ENCODE measurements at places on chromosomes 6 and 20. TPM values are rescaled to one million over a fixed set of nuclear protein-coding genes. Genes with fewer than 3 reads are reported as not detected.

DNA sequence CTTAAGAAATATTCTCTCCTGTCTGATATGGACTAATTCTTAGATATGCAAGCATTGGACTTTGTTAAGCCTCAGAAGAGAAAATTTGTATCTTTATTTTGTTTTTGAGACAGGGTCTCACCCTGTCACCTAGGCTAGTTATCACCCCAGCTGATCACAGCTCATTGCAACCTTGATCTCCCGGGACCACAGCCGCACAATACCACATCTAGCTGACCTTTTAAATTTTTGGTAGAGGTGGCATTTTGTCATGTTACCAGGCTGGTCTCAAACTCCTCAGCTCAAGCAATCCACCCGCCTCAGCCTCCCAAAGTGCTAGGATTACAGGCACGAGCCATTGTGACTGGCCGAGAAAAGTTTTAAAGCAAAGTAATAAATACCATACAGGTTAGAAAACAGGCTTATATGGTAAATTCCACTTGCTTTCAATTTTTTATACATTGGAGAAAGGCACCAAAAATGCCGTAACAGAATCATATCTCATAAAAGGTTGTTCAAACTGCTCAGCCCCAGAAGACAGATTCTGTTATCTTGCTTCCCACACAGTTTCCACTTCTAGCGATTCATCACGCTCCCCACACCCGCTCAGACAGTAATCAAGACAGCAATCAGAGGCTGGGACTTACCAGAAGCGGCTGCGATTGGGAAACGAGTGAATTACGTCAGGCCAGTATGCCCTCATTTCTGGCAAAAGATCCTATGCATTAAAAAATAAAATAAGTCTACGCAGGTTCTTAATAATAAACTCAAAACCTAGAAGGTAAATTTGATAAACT is 13.8 kb downstream of the RNASET2 start:
- no peak for DNase-seq

DNA sequence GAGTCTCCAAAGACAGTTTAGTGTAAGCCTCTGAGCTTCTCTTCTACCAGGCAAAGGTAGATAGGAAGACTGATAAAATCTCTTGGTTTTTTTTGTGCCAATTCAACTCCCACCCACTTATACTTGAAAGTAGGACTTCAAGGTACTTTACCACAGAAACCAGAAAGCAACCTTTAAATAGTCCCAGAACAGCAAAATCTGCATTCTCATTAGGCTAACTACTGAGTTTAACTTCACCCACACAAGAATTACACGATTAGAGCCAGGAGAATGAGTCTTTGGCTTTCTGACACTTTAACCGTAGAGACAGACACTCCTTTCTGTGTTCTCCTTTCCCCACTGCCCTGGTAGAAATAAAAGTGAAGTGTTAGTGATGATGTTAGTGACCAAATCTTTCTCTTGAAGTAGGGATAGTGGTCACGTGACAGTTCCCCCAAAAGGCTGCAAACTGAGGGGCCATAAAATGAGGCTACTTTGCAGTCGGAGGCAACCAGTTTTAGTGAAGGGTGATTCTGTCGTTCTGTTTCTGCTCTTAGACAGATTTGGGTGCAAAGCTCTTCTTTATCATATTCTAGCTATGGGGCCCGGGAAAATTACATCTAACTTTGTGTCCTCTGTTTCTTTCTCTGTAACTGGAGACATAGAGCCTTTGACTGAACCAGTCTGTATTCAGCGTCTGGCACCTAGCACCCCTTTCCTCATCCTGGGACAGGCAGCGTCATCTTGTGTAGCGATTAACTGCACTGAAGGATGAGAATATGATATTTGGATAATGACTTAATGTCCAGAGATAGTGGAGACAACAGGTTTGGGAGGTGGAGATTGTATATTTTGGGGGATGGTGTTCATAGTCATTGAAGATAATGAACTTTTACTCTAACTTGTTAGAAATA is 206.4 kb upstream of the CITED2 start:
- no peak for DNase-seq

Gene TFEB
- 5.0 TPM for total RNA-seq

GRCh38 chr6:165686596-165687365 is 23.7 kb upstream of the PDE10A start:
- no peak for DNase-seq

Gene CDH26
- 0.22 TPM for total RNA-seq

DNA sequence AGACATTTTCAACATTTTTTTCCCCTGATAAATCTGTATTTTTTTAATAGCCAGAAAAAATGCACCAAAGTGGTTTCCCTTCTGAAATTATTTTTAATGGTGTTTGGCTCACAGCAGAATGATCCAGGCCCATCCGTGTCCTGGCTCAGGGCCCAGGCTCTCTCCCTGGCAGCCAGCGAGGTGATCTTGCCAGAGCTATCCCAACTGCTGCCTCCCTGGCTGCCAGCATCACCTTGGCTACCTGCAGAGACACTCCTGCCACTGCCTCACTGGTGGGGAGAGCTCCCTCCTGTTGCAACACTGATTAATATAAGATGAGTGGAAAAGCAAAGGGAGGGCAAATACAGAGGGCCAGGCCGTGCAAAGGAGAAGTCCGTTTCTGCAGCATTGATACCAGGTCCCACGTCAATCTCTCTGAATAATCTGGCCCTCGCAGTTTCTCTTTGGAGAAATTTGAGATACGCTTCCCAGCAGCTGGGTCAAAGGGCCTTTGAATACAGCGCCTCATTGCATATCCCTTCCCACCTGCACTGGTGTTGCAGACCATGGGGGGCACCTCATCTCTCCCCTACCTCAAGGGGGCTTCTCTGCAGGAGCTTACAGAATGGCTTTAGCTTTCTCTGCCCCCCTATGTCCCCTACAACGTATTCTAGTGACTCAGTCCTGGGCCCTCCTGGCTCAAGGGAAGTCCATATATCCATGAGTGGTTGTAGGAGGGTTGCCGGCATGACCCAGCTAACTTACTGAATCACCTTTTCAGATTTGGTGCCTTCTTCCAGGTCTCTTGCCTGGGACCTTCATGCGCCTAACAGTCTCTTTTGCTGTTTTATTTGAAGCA is 12.8 kb upstream of the DSTN start:
- peak; percentile 48 for DNase-seq

Gene SLC52A3
- total RNA-seq: under 0.01 TPM

DNA sequence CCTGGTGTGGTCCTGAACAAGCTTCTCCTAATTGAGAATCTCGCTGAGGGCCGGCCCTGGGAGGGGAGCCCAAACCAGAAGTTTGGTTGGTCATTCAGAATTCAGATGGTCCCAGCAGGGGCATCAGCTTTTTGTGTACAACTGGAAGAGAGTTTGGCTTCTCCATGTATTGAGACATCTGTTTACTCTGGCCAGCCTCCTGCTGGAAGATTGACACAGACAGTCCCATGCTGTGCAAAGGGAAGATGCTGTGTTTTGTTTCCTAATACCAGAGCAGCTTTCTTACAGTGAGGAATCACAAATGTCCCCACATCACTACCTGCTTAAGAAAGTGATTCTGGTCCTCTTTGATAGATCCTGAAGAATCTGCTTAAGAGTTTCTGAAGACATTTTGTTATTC is 97.8 kb downstream of the PLEKHG1 start:
- no peak for DNase-seq

DNA sequence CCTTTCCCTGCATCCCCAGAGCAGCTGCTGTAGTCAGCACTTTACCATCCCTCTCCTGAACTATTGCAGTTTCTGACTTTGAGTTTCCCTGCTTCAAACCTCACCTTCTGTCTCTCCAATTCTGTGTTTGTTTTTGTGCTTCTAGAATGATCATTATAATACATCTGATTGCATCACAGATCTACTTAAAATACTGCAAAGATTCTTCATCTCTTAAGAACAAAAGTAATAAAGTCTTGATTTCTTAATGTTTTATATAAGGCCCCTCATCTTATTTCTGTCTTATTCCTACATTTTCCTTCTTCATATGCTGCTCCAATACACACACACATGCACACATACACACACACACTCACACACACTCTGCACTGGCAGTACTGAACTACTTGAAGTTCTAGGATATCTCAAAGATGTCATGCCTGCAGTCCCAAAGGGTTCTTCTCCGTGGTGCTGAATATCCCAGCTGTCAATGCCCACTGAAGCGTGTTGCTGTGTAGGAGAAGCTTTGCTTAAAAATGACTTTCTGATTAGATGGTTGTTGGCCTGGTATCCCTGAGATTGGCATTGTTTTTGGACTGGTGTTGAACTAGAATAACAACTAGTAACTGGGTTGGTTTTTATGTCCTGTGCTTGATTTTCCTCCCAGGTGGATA is 97.2 kb downstream of the MAP3K4 start:
- DNase-seq: peak; percentile 23

Gene BPIFA1
- not detected for total RNA-seq

Gene DYNLT2
- 0.22 TPM for total RNA-seq

Gene TRIM27
- 58.5 TPM for total RNA-seq

DNA sequence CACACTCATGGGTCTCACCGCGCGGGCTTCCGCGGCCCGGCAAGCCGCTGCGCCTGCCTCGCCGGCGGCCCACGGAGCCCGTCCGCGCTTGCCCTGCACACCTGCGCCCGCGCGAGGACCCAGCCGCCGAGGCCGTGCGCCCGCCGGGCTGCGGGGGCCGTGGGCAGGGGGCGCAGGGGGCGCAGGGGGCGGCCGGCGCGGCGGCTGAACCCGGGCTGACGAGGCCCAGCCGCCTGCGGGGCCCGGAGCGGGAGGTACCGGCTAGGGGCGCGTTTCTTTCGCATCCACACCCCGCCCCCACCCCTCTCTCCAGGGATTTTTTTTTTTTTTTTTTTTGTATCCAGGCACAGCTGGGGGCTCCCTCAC is 43.8 kb upstream of the OSTM1 start:
- DNase-seq: no peak

Gene CLPSL2
- total RNA-seq: not detected

- no peak for DNase-seq
Observed at GRCh38 chr20:3681931-3682781, at the start of gene ADAM33. TSS of gene ADAM33 (minus strand) at chr20:3682010. CDS start at chr20:3682004, 6 bp downstream.

- no peak for DNase-seq
Observed at GRCh38 chr6:139648430-139649000, 274.1 kb upstream of the CITED2 start.

GRCh38 chr6:8075704-8076103 is 11.5 kb upstream of the BLOC1S5 start:
- no peak for DNase-seq

Gene IBTK
- total RNA-seq: 26.6 TPM

Gene KHDC1L
- not detected for total RNA-seq

DNA sequence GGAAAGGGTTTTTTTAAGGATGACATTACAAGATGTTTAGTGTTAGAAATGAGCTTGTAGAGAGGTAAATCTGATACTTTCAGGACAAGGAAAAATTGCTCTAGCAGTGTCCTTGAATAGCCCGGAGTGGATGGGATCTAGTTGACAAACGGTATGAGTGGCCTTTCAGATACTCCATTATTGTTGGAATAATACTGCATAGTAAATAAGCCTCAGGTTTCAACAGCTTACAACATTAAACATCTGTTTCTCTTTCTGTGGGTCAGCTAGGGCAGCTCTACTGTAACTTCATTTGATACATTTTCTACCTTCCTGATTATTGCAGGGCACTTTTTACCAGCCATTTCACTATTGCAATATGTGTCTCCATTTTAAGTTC is 118.0 kb downstream of the B3GAT2 start:
- no peak for DNase-seq

DNA sequence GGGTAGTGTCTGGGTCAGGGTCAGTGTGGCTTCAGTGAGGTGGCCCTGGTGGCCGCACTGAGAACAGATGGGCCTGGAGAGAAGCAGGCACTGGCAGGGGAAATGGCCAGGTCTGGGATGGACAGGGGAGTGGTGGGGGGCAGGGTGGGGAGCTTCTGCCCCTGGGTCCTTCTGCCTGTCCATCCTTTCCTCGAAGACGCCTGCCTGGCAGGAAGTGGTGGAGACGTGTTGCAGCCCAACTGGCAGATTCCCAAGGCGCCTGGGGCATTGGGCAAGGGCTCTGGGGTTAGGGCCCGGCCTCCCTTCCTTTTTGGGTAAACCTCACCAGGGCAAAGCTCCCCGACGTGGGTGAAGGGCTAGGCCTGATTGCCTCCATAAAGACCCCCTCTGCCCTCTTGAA is 10.4 kb downstream of the SRC start:
- no peak for DNase-seq

Gene CYP24A1
- total RNA-seq: not detected

DNA sequence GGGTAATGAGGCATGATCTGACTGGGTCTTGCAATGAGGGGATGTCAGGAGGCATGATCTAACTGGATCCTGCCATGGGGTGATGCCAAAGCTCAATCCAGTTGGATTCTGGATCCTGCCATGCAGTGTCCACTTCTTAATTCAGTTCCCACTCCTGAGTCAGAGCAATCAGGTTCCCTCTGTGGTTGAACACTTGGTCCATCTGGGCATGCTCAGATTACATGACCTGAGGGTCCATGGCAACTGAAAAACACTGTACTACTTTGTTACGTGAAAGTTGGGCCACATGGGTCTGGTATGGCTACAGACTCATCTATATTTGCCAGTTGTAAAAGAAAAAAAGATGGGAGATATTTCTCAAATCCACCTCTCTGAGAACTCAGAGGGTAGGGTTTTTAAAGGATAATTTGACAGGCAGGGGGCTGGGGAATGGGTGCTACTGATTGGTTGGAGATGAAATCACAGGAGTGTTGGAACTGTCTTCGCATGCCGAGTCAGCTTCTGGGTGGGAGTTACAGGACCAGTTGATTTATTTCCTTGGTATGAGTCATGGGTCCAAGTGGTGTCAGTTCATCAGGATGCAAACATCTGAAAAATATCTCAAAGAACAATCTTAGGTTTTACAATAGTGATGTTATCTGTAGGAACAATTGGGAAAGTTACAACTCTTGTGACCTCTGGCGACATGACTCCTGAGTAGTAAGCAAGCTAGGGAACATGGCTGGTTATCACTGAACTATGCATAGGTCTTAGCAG is 21.6 kb downstream of the C6orf163 start:
- DNase-seq: no peak

GRCh38 chr20:20466341-20466879 is 98.5 kb downstream of the INSM1 start:
- no peak for DNase-seq

Gene GSTA2
- total RNA-seq: not detected

Gene EFCAB8
- total RNA-seq: under 0.01 TPM

GRCh38 chr6:131782764-131783163 is 25.1 kb upstream of the ENPP1 start:
- DNase-seq: no peak

DNA sequence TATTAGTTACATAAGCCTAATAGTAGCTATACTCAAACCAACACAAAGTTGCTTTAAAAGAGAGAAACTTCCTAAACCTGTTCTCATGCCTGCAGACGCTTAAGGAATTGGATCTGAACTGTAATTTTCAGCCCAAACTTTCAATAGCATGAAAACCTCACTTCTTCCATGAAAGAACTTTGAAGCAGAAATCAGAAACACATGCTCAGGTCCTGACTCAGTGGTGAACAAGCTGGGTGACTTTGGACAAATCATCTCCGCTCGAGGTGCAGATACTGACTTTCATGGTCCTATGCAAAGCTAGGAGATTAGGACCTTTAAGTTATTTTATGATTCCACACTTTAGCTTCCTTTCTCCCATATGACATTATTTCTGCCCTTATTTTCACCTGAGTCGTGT is 36.5 kb downstream of the NOX3 start:
- no peak for DNase-seq

Gene SLC22A7
- total RNA-seq: not detected

- peak; percentile 91 for DNase-seq
Observed at GRCh38 chr20:47725248-47725973, 59.9 kb downstream of the SULF2 start.

GRCh38 chr6:21942897-21943296 is 349.3 kb downstream of the SOX4 start:
- peak; percentile 66 for DNase-seq

- no peak for DNase-seq
Observed at GRCh38 chr6:42190554-42191183, 4.1 kb downstream of the GUCA1B start.
